ENCODE measurements at places on chromosomes 3 and 15. TPM values are rescaled to one million over a fixed set of nuclear protein-coding genes. Genes with fewer than 3 reads are reported as not detected.

The UBA3 gene
- 87.6 TPM for polyA plus RNA-seq

The SYNPR gene
- not detected for polyA plus RNA-seq

The FOXL2 gene
- polyA plus RNA-seq = not detected

The ZCWPW2 gene
- 2.8 TPM for polyA plus RNA-seq

The LMOD3 gene
- polyA plus RNA-seq = 0.05 TPM

The ALPK3 gene
- polyA plus RNA-seq = 20.7 TPM

The HHLA2 gene
- 21.3 TPM for polyA plus RNA-seq

The MNS1 gene
- polyA plus RNA-seq = 35.2 TPM

The ONECUT1 gene
- 0.23 TPM for polyA plus RNA-seq

The CALML4 gene
- polyA plus RNA-seq = 34.3 TPM
